Astrocyte of the spinal cord (primary cell): ENCODE measurements at places on chromosomes 4 and X.

- DNase-seq: peak; percentile 37
Measured at GRCh38 chrX:106955004-106955772, 35.0 kb downstream of the CLDN2 start.

- peak; percentile 88 for DNase-seq
Measured at GRCh38 chr4:17103231-17103630, 204.8 kb upstream of the LDB2 start.

DNA sequence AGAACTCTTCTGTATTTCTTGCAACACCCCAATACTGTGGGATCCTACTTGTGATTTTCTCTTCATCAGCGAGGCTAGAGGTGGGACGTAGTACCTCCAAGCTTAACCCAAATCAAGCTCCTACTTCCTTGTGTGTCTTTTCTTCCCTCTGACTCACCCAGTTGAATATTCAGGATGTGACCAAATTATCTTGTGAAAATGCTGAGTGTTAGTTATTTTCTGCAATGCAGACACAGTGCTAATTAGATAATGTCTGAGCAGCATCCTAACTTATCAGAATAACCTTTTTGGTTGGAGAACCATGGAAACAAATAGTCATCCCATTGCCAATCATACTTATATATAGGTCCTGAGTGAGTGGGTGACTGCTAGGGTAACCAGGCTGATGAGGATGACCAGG is 2.4 kb downstream of the MEPE start:
- no peak for DNase-seq

DNA sequence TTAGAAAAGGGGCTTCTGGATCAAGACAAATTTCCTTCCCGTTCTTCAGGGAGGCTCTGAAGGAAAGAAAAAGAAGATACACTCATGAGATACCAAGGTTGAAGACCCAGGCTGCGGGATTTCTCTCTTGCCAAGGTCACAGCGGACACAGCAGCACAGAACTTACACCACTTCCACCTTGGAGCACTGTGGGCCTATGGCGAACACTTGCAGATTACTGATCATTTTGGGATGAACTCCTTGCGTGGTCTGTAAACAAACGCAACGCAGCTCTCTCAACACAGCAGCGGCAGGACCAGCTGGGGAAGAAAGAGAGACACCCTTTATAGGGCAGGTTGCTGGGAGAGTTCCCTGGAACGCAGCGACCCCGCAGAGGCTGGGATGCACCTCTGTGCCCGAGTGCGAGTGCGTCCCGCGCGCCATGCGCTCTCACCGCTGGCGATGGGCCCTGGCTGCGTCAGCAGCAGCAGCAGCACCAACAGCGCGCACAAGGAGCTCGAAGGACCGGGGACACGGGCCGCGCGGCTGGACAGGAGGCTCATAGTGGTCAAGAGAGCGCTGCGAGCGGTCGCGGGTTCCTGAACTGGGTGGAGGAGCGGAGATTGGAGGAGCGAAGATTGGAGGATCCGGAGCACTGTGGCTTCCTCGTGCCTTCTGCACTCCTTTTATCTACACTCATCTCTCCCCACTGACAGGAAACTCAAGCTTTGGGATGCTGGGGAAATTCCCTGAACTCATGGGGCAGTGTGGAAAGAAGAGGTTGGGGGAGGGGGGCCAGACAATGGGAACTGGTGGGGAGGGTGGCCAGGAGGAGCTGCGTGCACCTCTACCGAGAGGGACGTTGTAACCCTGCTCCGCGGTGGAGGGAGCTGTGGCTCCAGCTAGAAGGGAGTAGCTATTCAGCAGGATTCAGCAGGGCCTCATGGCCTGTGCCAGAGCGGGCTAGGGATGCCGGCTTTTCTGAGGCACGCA is at the start of gene CXCL5:
Gene CXCL5 (minus strand): TSS at position 638 of the 972 bp plus-strand sequence. CDS start 96 bp downstream, at position 542.
- peak; percentile 57 for DNase-seq

- peak; percentile 32 for DNase-seq
Measured at GRCh38 chr4:105560421-105560848, 8.0 kb downstream of the ARHGEF38 start.

DNA sequence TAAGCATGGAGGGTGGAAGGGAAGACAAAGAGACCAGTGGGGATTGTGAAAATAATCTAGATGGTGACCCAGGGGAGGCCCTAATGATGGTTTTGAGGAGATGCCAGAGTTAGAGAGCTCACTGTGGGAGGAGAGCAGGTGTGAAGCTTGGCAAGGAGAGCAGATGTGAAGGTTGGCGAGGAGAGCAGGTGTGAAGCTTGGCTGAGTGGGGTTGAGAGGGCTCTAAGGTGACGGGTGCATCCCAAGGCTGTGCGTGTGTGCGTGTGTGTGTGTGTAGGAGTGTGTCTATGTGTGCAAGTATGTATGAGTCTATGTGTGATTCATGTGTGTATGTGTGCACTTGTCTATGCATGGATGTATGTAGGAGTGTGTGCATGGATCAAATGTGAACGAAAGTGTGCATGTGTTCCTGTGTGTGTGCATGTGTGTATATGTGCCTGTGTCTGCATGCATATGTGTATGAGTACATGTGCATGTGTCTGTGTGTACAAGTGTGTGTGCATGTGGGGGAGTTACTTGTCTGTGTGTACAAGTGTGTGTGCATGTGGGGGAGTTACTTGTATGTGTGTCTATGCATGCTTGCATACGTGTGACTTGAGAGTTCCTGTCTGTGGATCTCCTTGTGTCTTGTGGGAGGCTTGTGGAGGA is 72.0 kb downstream of the EVC start:
- DNase-seq: no peak

GRCh38 chr4:55989766-55990165 is 41.0 kb downstream of the CEP135 start:
- no peak for DNase-seq

DNA sequence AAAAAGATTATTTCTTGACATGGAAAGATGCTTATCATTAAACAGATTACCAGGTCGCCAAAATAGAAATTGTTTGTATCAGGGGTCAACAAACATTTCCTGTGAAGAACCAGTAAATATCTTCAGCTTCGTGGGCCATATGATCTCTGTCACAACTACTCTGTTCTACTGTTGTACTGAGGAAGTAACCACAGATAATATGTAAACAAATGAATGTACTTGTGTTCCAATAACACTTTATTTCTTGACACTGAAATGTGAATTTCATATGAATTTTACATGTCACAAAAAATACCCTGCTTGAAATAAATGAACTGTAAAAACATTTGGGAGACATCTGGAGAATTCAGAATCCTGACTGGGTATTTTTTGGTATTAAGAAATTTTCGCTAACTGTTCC is 4.7 kb upstream of the FHL1 start:
- DNase-seq: no peak

DNA sequence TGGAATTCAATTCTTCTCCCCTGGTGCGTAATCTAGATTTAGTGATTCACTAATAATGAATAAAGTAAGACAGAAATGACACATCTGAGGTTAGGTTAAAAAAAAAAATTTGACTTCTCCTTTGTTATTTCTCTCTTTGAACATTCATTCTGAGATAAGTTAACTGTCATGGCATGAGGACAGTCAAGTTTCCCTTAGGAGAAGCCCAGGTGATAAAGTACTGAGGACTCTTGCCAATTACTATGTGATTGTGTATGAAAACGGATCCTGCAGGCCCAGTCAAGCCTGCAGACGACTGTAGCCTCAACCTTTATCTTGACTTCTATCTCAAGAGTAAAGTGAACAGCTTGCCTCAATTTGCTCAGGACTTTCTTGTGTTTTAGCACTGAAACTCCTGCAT is 293.2 kb downstream of the PRR32 start:
- DNase-seq: no peak

- no peak for DNase-seq
Measured at GRCh38 chr4:177057186-177057585, 252.5 kb upstream of the NEIL3 start.

- peak; percentile 85 for DNase-seq
Measured at GRCh38 chr4:13656569-13657405, 29.3 kb upstream of the BOD1L1 start.

- peak; percentile 18 for DNase-seq
Measured at GRCh38 chr4:71074452-71075299, 81.2 kb downstream of the DCK start.

- no peak for DNase-seq
Measured at GRCh38 chr4:83219344-83220331, 65.0 kb downstream of the COQ2 start.

DNA sequence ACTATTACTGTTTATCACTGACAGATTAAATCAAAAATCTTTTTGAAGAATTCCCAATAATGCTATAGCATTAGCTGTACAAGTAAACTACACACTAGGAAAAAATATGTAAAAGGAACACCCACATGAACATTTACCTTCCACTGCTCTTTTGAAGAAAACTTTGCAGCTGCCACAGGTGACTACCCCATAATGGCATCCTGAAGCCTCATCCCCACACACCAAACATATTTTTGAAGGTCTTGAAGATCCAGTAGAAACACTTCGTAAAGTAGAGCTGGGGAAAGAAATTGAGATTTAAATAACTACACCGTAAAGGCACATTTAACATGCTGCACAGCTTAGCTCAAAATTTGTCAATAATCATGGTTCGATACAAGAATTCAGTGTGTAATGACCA is 182.4 kb downstream of the NR3C2 start:
- no peak for DNase-seq

GRCh38 chr4:165325732-165326512 is 1.5 kb upstream of the MSMO1 start:
- DNase-seq: peak; percentile 84

DNA sequence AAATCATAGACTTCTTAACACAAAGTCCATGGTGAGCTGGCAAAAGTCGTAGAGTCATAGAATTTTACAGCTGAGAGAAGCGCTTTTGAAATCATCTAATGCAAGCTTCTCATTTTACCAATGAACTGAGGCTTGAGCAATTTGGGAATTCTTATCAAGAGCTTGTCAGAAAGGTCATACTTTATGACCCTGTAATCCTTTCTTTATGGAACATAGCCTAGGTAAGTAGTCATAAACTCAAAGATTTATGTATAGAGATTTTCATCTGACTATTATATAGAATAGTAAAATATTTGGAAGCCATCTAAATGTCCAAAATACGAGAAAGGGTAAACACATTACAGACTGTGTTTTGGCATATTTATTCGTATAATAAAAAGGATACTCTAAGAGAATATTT is 563.5 kb downstream of the PCDH7 start:
- no peak for DNase-seq

GRCh38 chrX:866441-866990 is 235.9 kb downstream of the SHOX start:
- no peak for DNase-seq

DNA sequence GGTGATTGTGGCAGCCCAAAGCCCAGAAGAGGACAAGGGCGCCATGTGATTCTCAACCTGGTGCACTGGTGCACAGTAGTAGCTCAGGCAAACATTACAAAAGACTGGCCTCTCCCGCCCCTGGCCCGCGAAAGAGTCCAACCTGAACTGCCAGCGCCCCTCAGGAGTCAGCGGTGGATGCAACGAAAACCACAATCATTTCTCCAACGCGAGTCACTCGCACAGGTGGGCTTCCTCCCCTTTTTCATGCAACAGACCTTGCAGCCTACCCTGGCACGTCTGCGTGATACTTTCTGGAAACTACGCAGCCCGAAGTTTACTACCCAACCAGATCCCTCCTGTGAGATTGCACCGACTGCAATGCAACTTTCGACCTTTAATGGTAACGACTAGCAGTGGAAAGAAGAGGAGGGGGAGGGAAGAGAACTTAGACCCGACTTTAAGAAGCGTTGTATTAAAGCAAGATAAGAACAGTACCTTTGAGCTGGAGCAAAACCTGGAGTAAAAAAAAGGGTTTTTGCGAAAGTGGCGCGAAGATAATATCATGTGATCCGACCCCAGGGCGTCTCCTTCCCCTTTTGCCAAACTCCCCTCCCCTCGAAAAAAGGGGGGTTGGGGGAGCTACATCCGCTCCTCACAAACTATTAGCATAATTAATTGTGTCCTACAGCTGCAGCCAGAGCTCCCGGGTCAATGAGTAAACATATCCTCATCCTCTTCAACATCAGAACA is 63.3 kb upstream of the CCDC160 start:
- DNase-seq: no peak

- DNase-seq: peak; percentile 7
Measured at GRCh38 chr4:56086073-56086541, 137.4 kb downstream of the CEP135 start.

DNA sequence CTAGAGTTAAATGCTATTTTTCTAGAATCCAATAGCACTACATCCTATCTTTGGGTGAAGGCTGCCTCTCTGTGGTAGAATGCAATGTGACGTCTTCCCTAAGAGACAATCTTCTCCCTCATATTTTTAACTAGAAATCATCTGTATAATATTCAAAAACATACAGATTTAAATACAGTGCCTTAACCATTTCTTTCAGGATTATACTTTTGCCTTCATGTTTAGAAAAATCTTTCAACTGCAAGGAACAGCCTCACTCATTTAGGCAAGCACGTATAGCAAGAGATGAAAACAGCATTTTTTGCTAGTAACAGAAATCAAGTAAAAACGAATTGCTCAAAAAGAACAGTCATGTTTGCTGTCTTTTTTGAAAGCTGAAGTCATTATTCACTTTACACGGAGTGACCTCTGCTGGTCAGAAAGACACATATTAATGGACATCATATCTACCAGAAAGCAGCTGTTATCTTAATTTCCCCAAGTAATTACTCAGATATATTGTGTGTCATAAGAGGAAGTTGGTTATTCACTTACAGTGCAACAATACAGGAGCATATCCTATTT is 422.3 kb downstream of the STPG2 start:
- DNase-seq: peak; percentile 28

DNA sequence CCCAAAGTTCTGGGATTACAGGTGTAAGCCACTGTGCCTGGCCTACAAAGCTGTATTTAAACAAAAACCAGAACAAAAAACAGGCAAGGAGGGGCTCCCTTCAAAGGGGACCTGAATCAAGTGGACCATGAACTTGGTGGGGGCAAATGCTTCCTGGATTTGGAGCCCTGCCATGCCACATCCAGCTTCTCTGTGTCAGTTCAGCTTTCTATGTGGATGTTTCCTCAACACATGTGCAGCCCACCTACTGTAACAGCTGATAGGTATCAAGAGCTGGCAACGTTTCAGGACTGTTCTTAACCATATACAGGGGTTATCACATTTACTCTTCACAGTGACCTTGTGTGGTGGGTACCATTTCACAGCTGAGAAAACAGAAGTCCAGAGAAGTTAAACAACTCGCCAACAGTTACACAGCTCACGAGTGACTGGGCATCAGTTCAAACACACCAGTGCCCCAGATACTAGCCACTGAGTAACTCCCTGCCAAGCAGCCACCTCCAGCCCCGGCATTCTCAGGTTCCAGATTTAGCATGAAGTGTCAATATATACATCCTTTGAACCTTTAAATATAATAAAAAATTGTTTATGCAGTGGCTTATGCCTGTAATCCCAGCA is 7.5 kb downstream of the GPR143 start:
- DNase-seq: no peak

DNA sequence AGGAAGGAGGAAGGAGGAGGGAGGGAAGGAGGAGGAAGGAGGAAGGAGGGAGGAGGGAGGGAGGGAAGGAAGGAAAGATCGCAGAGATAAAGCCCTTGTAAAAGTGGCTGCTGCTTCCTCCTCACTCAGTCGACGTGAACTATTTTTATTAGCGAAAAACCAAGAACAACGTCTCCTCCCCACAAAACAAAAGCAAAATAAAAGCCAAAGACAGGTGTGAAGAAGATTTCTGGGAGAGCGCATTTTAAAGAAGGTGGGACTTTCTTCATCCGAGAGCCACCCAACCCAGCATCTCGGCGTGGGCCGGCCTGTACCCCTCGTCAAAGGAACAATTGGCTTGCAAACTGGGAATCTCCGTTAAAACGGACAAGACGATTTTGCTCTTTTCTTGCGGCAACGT is 40.7 kb upstream of the ASMTL start:
- DNase-seq: no peak

- DNase-seq: no peak
Measured at GRCh38 chr4:84146300-84146959, 352.7 kb downstream of the NKX6-1 start.
